ENCODE measurements at places on chromosomes 1 and 21.

DNA sequence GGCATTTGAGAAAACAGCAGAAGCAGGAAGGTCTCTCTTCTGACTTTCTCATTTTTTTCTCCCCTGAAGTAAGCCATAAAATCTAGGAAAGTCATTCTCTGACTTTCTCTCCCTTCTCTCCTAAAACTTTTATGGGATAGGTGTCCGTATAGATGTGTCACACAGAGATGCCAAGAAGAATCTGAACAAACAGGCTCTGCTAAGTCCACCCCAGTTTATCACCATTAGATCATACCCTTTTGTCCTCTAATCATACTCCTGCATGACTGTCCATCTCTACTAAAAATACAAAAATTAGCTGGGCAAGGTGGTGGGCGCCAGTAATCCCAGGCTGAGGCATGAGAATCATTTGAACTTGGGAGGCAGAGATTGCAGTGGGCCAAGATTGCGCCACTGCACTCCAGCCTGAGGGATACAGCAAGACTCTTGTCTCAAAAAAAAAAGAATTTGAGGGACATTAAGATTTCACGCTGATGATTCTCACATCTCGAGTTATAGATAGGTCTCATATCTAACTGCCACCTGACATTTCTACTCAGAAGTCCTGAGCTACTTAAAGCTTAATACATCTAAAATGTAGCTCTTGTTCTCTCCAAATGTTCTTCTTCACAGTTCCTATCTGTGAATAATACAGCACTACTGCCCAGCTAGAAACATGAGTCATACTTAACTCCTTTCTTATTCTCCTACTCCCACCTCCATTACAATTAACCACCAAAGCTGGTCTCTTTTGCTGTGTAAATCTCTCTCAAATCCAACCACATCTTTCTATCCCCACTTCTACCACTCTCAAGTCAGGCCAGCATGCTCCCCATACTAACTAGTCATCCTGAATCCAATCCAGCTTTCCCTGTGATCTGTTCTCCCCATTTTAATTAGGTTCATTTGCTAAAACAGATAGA, 47.7 kb downstream of the ZNF644 start:
- no peak for DNase-seq

- no peak for DNase-seq
These were observed 8.7 kb upstream of the UTP25 start for GRCh38 chr1:209819058-209819457.

DNA sequence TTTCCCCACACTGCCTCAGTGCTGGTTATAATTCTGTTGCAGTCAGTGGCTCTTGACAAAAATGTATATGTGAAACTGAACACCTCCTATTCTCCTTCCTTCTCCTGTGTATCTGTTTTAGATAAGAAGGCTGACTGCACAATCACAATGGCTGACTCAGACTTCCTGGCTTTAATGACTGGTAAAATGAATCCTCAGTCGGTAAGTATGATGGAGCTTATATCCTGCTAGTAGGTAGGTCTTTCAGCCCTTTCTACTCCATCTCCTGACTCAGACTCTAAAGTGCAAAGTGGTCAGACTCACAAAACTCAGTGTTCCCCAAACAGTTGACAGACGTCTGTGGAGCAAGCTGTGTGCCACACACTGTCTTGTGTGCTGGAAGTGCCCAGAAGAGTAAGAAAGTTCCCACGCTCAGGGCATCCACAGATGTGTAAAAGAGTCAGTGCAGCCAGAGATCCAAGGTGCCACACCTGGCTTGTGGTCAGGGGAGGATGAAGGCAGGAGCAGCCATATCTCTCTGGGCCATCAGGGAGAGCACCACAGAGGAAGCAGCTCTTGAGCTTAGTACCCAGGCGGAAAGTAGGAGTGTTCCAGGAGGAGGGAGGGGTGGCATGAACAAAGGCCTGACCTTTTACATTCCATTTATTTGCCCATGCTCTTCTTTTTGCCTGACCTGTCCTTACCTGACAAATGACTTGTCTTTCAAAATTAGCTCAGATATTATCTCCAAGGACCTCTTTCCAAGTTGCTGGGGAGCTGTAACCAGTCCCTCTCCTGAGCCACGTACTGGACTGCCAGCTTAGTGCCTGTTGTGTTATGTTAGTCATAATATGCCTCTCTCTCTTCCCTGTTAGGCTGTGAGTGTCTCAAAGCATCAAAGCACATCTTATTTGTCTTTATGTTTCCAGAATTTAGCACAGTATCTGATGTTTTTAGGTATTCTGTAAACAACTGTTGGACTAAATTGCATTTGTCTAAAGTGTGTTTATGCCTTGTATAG, 14.0 kb upstream of the PODN start:
- no peak for DNase-seq

- DNase-seq: no peak
These were observed 45.2 kb downstream of the SLC37A1 start for GRCh38 chr21:42558846-42559245.

- DNase-seq: no peak
These were observed 912.6 kb downstream of the TTLL7 start for GRCh38 chr1:83086346-83086745.

DNA sequence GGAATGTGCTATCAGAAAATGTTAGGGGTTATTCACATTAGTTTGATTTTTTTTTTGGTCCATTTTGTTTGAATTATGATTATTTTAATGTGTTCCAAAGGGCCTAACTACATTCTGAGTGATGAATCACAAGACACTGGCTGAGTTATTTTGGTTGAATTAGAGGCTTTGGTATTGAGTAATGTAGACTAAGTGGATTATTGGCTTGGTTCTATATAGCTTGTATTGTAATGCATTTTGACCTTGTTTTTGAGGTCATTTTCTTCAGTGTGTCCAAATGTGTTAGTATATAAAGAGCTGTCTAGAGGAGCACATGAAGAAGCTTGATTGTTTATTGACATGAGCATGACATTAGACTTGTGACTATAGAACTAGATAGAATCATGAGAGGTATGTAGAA, 3.4 kb downstream of the ZNF326 start:
- DNase-seq: no peak

- DNase-seq: no peak
These were observed 43.1 kb downstream of the OPRD1 start for GRCh38 chr1:28855046-28855445.

GRCh38 chr21:36929622-36930021, 36.8 kb downstream of the HLCS start:
- DNase-seq: no peak

DNA sequence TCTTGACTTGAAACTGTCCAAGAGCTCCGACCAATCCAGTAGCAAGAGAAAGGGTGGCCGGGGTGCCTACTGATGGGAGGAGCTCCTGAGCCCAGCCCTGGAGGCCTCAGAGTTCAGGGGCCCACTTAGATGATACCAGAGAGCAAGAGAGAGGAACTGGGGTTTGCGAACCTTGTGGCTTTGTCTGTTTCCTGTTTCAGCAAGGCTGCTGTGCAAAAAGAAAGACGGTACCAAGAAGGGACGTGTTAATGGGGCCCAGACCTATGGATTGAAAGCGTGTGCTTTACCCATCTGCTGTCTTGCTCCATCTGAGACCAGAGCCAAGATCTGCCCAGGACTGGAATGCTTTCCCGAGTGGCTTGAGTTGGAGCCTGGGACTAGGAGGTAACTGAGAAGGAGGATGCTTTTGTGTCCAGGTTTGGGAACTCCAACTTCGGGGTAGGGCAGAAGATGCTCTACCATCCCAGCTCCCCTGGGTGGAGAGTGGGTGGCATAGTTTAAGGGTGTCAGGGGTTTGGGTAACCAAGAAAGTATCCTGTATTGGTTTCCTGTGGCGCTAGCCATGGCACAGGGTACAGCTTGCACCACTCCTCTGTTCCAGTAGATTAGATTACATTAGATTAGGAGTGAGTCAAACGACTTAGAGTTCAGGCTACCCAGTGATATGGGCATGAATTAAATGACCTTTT, at the start of gene TRAF3IP3:
TRAF3IP3 (plus strand) TSS at position 128 of the 689 bp plus-strand sequence. CDS start 3,987 bp downstream, outside the sequence.
- peak; percentile 83 for DNase-seq

DNA sequence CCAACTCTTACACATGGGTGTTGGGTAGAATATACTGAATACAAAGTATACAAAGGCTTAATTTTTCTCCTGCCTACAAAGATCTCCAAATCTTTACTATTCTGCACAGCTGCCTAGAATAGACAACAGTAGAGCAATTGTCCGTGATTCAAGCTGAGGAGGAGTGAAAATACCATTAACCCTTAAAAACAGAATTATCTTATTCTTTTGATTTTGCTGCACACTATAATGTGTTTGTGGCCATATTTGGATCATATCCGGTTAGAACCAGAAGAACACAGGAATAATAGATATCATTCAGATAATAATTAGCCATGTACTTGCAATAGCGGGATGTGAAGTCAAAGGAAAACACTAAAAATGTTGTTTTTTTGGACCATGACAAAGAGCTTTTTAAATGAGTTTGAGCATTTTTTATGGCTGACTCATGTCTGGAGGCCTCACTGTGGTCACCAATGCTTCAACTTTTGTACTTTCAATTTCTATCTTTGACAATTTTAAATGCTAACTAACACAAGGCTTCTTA, 197.6 kb upstream of the FOXD3 start:
- DNase-seq: no peak

DNA sequence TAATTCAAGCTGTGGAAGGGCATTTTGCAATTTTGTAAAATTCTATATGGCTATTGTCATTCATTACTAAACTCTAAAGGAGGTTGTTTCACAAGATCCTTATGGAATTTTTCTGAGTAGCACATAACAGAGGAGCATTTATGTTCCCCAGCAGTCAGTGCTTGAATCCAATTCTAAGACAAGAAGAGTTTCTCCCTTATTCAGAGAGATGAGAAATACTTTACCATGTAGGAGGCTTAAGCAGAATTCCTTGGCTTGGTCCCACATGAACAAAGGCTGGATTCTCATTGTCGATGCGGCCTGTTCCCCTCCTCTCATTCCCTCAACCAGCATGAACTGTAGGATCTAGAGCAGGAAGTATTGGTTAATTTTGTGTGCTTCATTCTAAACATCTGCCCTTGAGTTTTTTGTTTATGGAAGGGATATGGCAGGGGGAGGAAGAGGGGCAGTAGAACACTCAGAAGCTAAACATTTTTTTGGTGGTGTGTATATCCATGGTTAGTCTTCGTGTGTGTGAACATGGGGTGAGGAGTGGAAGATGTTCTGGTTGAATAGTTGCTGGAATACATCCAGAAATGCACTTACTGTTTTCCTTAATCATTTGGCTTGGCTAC, 74.3 kb downstream of the LAMC1 start:
- no peak for DNase-seq

All from stimulated activated CD4-positive, alpha-beta T cell treated with anti-CD3 and anti-CD28 coated beads, Interleukin-4, amount 100 ng/mL, for 24 hours (primary cell).